ENCODE measurements at places on chromosomes 6 and 20.

DNA sequence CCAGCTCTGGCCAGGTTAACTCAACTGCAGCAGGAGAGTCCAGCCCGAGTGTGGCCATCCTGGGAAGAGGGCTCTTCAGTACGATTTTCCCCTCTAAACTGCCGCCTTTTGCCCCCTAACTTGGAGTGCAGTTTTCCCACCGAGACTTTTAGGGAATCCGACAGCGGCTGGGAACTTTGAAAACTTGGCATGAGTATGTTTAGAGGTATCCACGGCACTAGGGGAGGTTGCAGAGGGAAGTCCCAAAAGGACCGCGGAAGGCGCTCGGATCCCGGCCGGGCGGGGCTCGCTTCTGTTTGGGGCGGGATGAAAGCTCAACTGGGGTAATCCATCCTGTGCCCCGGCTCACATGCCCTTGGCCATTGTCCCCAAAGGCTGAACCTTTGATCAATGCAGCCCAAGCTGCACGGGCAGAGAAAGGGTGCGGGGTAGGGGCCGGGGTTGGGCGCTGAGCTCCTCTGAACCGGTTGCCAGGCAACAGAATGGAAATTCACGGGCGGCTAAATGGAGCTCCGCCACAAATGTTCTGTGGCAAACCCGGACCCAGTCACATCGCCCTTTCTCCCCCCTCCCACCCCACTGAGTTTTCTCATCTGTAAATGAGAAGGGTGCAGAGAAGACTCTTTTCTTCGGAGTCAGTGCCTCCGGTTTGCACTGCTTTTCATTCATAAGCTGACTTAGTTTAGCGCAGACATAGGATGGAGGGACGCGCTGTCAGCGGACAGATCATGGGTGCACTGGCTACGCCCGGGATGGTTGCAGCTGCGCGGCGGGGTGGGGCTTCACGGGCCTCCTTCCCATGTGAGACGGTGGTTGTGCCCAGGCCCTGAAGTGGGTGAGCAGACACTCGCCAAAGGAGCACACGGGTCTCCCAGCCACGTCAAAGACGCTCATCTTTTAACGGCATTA lies 2.3 kb downstream of the BMP6 start:
- DNase-seq = no peak

GRCh38 chr6:1917626-1918371 lies 308.1 kb downstream of the FOXC1 start:
- peak; percentile 69 for DNase-seq

- no peak for DNase-seq
Observed at GRCh38 chr20:49808753-49809152, 3.9 kb upstream of the SLC9A8 start.

DNA sequence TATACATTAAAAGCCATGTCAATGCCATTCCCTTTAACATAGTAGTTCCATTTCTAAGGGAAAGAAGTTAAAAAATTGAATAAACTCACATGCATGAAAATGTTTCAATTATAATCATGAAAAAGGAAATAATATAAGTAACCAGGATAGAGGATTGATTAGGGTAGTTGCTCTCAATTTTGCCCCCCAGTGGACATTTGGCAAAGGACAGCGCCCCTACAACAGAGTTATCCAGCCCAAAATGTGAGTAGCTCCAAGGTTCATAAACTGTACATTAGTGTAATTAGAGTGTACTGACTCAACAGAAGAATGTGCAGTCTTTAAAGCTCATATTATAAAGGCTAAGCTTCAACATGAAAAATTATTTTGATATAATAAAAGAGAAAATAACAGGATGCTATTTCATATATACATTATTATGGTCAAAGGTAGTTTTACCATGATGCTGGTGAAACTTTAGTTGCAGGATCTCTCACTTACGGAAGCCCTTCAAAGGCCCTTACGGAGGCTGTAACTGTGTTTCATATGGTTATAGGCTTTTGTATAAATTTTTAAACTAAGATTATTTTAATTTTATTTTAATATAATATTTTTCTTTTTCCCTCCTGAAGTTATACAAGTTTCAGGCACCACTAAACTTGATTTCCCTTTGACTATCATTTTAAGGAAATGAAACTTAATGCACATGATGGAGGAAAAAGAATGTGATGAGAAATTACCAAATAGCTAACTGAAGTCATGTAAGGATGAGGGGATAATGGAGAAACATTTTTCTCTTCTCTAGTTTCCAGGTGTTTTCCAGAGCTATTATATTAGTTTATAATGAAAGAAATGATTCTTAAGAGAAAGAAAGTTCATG lies 403.6 kb downstream of the PLCB1 start:
- peak; percentile 38 for DNase-seq

DNA sequence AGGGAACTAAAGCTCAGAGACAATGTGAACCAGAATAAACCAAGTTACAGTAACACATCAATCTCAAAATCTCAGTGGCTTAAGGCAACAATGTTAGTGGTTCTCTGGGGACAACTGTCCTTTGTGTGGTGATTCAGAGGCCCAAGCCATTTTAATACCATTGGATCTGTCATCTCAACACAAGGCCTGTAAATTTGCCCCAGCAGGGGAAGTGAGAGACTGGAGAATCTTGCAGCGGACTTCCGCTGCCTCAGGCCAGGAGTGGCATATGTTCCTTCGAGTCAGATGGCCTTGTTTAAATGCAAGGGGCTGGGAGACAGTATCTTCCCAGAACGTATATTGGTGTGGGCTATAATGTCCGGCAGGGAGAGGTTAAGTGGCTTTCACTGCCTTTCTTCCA lies 126.0 kb downstream of the CD83 start:
- DNase-seq = no peak

GRCh38 chr20:19449051-19449450 lies 236.6 kb downstream of the SLC24A3 start:
- no peak for DNase-seq

DNA sequence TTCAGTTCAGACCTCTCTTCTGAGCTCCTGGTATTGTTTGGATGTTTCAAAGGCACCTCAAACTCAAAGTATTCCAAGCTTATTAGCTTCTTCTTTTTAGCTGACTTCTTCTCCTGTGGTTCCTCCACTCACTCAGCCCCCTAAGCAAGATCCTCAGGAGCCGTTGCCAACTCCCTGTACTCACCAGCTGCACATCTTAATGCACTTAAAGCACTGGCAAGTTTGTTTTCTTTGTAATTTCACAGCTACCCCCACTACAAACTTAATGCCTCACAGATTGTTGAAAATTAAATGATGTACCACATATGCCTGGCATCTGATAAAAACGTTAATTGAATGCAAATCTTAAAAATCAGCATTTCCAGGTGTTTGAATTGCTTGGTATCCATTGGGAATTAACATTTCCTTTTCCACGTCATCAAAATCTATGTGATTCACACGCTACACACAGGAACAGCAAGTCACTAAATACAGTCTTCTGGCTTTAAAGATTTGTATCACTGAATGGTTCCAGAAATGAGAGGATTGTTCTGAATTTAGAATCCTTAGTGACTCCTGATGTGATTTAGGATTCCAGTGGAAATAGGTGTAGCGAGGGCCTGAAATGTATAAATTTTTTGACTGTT lies 24.5 kb downstream of the CALHM6 start:
- DNase-seq = no peak

DNA sequence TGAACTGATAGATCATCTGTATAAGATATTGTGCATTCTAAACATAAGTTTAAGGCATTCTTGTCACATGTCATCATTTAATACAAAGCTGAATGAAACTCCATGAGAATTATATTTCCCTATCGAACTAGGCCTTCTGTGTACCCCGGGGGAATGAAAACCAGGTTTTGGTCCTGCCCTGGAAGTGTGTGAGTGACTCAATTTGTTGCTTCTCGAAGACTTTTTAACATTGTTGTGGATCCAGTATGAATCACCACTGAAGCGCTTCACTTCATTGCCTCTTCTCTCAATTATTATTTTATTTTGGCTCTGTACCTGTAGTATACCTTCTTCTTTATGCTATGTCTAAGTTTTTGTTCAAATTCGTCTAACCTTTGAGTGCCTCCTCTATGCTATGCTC lies 150.8 kb downstream of the GRIK2 start:
- DNase-seq = peak; percentile 31

GRCh38 chr6:111993342-111993741 lies 60.6 kb upstream of the CCN6 start:
- DNase-seq = no peak
